ENCODE measurements at places on chromosomes 16 and 17.

GRCh38 chr17:17626151-17626805, 34.8 kb upstream of the PEMT start:
- DNase-seq: no peak

GRCh38 chr16:66856184-66856730, 12.0 kb downstream of the CA7 start:
- DNase-seq: no peak

- DNase-seq: no peak
Observed at GRCh38 chr16:56372013-56372634, 53.2 kb downstream of the AMFR start.

- peak; percentile 2 for DNase-seq
Observed at GRCh38 chr17:52106638-52107261, 51.8 kb downstream of the CA10 start.

DNA sequence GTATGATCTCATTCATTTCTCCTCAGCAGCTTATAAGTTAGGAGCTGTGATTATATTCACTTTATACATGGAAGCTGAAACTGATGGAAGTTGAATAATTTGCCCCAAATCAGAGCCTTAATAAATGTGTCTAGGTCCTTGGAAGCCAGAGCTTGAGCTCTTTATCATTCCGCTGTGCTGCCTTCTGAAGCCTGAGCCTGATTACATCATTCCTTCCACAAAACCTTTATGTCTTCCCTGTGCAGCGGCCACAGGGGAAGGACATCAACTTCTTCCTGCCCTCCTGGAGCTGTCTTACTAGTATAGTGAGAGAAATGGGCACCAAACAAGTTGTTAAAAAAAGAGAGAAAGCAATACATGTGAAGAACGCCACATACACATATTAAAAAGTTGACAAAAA, 6.8 kb downstream of the TNRC6C start:
- DNase-seq: no peak

GRCh38 chr16:81080233-81080632, 3.2 kb upstream of the C16orf46 start:
- DNase-seq: no peak

GRCh38 chr17:20206591-20206990, 197.4 kb downstream of the SPECC1 start:
- no peak for DNase-seq

- DNase-seq: no peak
Observed at GRCh38 chr17:34757611-34758010, 178.2 kb downstream of the TMEM132E start.

DNA sequence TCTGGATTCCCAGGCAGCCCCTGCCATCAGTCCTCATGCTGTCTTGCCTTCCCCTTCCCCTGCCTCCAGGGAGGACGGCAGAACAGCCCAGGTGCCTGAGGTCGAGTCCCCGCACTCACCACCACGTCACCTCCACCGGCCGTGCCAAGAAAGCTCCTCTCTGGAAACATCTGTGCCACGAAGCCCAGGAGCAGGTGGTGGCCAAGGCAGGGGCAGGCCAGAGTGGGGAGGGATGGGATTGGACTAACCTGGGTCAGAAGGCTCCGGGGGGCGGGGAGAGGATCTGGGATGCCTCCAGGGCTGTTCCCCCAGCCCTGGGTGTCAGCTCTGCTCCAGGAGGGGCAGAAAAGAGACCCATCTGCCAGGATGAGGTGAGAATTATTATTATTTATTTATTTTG, 7.4 kb upstream of the DPEP1 start:
- DNase-seq: no peak

DNA sequence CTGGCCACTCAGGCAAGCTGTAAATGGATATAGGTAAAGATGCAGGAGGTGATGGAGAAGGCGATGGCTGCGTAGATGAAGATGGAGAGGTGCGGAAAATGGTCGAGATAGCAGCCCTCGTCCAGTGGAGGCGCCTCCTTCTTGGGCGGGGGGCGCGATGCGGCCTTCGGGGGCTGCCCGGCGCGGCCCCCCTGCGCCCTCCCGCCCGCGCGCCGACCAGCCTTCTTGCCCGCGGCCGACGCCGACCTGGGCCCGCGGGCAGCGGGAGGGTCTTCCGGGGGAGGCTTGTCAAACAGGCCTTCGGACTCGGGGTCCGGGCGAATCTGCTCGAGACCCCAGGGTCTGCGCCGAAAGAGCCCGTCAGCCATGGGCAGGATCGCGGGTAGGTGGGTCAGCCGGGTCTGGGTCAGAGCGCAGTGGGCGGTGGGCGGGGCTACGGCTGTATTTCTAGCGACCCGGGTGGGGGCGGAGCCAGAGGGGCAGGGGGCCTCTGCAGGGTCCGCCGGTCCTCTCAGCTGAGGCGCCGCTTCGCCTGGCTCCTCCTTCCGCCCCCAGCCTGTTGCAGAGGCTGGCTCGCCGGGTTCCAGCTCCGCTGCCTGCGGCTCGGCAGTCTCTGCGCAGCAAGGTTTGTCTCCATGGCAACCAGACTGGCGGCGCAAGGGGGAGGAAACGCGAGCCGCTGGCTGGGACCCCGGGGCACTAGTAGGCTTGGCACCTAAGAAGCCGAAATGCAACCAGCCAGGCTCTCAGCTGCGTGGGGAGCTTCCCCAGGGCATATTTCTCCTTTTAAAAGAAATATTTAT, 14.4 kb downstream of the MIS12 start:
- peak; percentile 47 for DNase-seq

GRCh38 chr17:63514974-63515373, 8.2 kb upstream of the KCNH6 start:
- DNase-seq: no peak

- no peak for DNase-seq
Observed at GRCh38 chr16:85462714-85463611, 150.2 kb upstream of the GSE1 start.

GRCh38 chr17:47993964-47994363, 23.1 kb downstream of the CDK5RAP3 start:
- no peak for DNase-seq

DNA sequence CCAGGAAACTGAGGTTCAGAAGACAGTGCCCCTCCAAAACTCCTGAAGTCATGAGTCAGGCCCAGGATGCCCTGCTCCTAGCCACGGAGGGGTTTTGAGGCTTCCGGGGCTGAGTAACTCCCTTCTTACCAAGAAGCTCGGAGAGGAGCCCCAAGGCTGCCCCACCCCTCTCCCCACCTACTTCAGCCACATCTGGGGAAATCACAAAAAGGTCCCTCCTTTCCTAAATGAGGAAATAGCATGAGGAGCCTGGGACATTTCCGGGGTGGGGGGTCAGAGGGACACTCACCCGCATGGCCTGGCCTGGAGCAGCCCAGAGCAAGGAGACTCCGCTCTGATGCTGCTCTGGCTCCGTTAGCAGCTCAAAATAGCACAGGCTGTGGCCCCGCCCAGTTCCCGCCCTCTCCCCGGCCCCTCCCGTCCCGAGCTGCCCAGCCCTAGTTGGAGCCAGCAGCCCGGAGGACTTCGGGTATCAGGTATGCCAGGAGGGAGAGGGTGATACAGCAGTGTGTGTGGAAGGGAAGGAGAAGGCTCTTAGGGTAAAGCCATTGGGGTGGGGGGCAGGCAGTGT, 40.1 kb downstream of the MYO18A start:
- peak; percentile 54 for DNase-seq

- DNase-seq: no peak
Observed at GRCh38 chr16:22370038-22370820, 4.2 kb downstream of the CDR2 start.

- no peak for DNase-seq
Observed at GRCh38 chr16:85391769-85392583, 221.1 kb upstream of the GSE1 start.

DNA sequence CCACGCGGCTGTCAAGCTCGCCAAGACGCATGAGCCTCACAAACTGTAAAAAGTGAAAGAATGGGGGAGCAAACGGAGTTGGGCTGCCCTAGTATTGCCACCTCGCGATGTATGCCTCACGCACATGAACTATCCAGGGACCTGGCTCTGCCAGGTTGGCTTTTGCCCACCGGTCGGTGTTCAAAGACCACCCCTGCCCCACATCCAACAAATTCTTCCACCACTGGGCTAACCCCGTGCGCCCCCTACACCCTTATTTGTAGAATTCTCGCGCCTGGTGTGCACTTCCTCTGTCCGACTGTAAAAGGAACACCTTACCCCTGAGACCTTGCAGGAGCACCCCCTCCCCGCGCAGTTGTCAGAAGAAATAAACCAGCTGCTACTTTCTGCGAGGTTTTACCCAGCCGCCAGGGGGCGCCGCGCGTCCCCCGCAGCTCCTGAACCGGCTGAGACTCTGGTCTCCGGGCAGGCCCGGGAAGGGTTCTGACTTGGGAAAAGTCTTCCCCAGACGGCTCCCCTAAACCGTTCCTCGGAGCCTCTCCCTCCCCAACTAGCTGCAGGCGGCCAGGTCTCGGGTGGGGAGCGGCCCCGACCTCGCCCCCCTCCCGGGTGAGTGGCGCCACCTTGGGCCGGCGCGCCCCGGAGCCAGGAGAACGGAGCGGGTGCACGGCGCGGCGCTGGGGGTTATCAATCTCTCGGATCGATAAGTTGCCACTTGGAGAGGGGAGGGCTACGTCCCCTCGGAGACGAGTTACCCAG, 1.7 kb upstream of the ZNF423 start:
- peak; percentile 16 for DNase-seq

- DNase-seq: peak; percentile 57
Observed at GRCh38 chr17:7589204-7589868, 558 bp downstream of the SOX15 start.

- peak; percentile 64 for DNase-seq
Observed at GRCh38 chr17:1629504-1630310, 1.1 kb upstream of the SLC43A2 start.

DNA sequence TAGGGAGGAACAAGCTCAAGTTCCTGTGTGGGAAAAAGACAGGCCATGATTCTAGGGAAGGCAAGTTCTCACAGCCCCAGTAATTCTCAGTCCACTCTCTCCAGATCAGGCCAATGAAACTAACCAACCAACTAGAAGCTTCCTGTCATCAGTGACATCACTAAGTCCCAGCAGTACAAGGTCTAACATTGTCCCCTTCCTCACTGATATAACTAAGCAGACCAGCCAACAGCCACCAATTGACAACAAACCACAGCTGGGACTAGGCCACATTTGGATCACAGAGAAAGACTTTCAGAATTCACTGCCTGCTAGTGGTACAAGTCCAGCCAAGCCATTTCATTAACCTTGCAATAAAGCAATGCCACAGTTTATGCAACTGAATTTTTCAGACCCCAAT, 94.0 kb downstream of the CACNG1 start:
- DNase-seq: no peak

DNA sequence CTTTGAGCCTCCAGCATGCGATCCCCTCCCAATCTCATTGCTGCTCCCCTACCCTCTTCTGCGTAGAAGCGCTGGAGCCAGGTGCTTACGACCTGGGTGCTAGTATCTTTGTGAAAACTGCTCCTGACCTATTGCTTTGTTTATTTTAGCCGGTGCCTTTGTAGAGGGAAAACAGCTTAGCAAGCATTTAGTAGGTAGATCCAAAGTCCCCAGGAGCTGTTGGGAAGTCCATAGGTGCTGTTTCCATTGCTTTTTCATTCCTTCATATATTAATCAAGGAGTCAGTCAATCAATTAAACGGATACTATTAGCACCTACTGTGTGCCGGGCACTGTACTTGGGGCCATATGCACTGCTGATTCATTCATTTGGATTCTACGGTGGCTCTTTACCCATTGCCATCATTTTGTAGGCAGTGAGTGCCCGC, 497.6 kb downstream of the WWOX start:
- no peak for DNase-seq

- DNase-seq: no peak
Observed at GRCh38 chr17:68231541-68231940, 16.3 kb upstream of the AMZ2 start.

DNA sequence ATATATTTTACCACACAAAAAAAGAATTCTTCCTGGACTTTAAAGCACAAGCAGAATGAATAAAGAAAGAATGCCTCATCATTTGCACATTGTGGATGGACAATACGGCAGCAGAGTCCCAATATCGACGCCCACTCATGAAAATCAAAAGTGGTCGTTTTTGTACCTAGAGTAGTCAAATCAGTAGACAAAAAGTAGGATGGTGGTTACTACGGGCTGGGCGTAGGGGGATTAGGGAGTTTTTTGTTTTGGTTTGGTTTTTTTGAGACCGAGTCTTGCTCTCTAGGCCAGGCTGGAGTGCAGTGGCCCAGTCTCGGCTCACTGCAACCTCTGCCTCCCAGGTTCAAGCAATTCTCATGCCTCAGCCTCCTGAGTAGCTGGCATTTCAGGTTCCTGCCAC, 8.6 kb upstream of the CENPV start:
- DNase-seq: no peak

GRCh38 chr17:64635647-64636305, 26.3 kb downstream of the SMURF2 start:
- no peak for DNase-seq

GRCh38 chr17:82647593-82648164, 565 bp downstream of the WDR45B start:
- DNase-seq: peak; percentile 18

GRCh38 chr17:65182233-65182632, 45.1 kb downstream of the RGS9 start:
- DNase-seq: no peak

GRCh38 chr16:23071196-23072083, 77.8 kb downstream of the USP31 start:
- DNase-seq: no peak

All from stimulated activated CD4-positive, alpha-beta T cell treated with anti-CD3 and anti-CD28 coated beads, Interleukin-15, amount 100 ng/mL, for 1 hour (primary cell).